ENCODE measurements at places on chromosomes 4 and X.

DNA sequence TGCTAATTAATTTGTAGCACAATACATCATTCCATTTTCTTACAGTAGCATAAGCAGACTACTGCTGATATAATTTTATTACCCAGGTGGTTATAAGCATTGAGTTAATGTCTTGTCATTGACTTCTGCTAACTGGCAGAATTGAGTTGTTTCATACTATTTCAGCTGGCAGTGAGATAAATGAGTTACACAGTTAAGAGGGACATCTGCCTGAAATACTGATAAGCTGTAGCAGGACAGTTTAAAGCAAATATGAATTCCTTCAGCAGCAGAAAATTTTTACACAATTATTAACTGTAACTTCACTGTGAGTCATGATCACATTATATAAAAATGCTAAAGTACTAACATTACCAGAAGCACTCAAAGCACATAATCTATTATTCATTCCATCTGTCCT is 326.8 kb downstream of the INPP4B start:
- DNase-seq, result peak; percentile 17

DNA sequence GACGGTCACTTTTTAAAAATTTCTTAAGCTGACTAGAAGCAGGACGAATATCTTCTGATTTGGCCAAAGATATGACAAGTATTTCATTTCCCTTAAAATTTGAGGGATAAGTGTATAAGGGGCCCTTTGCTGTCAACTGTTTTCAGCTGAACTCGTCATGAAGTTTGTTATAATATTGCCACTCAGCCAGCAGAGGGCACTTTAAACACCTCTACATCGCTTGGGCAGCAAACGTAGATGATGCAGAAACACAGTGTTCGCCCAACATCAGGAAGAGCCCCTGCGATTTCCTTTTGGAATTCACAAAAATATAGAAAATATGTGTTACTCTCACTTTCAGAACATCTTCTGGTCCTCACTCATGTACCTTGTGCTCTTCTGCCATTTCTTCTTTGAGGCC is 435.7 kb upstream of the FMR1 start:
- DNase-seq, result peak; percentile 3

DNA sequence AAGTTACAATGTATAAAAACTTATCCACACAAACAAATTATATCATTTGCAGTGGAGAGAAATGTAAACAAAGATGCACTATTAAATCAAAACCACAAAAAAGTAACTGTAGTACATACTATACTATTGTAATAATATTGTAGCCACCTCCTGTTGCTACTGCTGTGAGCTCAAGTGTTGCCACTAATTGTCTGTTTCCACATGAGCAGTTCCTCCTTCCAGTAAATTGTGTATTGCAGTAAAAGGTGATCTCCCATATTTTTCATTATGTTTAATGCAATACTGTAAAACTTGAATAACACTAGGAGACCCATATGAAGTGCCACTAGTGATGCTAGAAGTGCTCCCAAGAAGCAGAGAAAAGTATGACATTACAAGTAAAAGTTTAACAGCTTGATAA is 11.7 kb downstream of the LIN54 start:
- DNase-seq, result no peak

DNA sequence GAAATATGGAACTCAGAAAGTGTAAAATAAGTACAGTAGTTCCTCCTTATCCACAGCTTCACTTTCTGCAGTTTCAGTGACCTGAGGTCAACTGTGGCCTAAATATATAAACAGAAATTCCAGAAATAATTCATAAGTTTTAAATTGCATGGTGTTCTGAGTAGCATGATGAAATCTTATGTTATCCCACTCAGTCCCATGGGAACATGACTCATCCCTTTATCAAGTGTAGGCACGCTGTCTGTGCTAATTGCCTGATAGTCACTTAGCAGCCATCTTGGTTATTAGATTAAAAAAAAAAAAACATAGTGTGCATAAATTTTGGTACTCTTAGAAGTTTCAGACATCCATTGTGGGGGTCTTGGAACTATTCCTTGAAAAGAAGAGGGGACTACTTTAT is 983.4 kb upstream of the ADGRL3 start:
- DNase-seq, result peak; percentile 84

DNA sequence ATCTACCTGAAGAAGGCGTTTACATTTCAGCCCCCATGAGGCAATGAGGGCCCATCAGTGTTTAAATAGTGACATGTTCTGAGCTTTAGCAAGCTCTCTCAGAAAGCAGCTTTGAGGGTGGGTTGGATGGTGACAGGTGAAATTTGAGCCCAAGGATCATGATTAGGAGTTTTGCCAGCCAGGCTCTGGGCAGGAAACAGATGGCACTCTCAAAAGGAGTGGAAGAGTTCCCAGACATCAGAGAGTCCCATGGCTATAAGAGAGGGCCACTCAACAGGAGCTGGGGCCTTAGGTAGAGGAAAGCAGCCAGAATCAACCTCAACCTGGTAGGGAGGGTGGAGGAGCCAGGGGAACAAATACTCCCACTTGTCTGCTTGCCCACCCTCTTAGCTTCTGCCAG is 499.8 kb downstream of the MID1IP1 start:
- DNase-seq, result no peak

GRCh38 chr4:70712150-70712549 is 9.6 kb upstream of the RUFY3 start:
- DNase-seq, result no peak

Measured in fibroblast of upper back skin (primary cell).